ENCODE measurements at places on chromosomes 1 and 21. TPM values are rescaled to one million over a fixed set of nuclear protein-coding genes. Genes with fewer than 3 reads are reported as not detected.

DNA sequence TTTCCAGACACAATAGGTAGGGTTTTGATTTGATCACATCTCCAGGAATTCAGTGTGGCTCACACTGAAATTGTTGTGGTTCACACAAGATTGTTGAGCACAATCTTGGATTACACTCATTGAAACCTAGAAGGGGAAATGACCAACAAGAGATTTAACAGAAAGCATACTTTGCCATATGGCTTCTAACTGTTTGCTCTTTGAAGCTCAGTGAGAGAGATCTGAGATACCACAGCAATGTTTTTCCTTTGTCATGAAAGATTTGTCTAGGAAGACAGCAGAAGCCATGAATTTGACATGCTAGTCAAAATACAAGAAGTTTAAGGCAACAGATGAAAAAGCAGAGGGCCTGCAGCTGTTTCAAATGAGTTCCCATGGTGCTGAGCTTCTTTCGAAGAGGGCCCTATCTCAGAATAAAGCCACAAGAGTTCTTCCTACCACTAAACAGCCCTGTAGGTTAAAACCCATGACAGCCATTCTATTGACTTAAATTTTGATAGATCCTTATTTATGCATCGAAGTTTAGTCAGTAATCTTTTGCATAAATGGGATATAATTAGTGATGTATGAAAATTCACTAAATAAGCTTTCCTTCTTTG lies 650.4 kb downstream of the LTN1 start:
- DNase-seq = no peak

DNA sequence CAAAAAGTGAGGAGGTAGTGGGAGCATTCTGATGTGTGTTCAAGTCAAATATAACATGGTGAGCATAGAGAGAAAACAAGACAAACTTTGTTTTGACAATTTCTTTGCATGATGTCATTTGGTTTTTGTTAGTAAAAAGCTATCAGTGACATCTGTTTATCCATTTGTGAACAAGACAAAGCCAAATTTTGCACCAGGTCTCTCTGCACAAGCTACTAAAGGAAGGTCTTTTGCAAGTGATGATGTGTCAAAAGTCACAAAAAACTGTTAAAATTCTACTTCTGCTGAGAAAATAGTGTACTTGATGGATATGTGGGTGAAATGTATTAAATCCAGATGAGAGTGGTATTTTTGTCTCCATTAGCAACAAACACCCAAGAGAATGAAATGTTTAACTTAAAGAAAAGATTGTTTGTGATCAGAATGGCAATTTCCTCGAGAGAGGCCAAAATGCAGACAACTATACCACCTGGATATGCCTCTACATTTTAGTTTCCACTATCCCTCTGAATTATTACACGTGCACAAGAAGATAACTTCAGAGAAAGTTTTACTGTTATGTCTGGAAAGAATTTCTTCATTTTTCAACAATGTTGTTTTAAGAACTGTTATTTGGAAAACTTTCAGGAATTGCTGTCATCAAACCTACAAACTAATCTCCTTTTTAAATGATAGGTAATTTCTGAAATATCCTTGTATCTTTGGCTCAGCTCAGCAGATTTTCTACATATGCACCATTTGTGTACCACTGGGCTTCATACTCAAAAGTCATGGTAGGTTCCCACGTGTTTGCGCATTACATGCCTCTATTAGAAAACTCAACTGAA lies 807.4 kb upstream of the ADGRL2 start:
- DNase-seq = no peak

GRCh38 chr1:55536545-55536865 lies 321.3 kb upstream of the USP24 start:
- no peak for DNase-seq

DNA sequence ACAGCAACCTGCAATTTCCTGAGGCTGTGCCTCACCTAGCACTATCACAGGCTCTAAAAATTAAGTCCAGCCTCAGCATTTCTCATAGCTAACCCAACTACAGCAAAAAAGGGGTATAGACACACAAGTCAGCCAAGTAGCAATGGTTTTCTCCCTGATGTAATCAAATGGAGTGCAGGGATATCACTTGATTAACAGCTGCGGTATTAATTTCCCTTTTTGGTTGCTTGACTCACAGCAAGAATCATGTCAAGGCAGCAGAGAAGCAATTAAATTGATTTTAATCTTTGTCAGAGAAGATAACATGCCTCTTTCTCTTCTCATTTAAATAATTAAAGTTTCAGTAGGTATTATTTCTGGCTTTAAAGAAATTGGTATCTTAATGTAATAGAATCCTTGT lies 278.9 kb downstream of the RWDD3 start:
- DNase-seq = no peak

DNA sequence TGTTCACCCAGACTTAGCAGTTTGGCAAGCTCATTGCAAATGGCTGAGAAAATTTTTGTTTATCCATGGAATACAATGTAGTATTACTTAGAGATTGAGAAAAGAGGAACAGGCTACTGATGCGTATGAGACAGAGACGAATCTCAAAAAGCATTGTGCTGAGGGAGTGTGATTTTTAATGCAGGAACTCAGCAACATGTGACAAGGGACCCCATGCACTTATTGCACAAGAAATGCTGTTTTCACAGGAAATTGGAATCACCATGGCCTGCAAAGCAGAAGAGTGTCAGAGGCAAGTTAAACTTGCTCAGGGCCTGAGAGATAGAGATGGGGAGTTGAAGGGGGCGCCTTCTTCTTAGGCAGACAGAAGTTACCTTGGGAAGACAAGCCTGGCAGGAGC lies 32.6 kb upstream of the TLR5 start:
- DNase-seq = no peak

DNA sequence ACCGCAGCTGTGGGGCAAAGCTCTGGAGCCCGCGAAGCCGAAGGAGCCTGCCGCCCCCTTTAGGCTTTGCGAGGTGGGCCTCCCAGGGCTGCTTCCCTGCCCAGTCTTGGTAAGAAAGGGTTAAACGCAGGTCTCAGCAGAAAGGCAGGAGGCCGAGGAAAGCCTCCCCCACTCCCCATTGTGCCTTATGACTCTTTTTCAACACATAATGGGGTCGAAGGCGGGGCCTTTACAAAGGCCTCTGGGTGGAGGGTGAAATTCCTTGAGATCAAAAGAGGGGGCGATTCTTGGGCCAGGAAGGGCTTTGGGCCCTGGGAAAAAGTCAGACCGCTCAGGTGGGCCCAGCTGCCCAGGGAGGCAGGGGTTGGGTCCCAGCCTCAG lies 880 bp downstream of the ALPL start:
- DNase-seq = no peak

- DNase-seq = no peak
These were observed 577.2 kb upstream of the ZRANB2 start for GRCh38 chr1:71657891-71658679.

DNA sequence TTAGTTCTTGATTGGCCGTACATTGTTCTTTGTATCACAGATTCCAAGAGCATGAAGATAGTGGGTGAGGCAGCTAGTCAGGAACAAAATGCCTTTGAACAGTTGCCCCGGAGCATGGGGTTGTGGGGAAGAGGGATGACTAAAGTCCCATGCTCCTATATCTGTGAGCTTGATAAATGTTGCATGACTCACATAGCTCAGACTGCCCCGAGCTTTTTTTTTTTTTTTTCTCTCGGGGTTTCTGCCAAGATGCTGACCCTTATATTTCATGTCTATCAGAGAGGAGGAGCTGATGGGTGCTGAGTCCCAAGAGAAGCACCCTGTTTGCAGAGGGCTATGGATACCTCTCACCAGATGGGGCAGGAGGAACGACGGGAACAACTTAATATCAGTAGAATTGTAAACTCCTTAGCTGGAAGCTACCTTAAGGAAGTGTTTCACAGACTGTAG lies 40.6 kb downstream of the SRRM1 start:
- DNase-seq = no peak

DNA sequence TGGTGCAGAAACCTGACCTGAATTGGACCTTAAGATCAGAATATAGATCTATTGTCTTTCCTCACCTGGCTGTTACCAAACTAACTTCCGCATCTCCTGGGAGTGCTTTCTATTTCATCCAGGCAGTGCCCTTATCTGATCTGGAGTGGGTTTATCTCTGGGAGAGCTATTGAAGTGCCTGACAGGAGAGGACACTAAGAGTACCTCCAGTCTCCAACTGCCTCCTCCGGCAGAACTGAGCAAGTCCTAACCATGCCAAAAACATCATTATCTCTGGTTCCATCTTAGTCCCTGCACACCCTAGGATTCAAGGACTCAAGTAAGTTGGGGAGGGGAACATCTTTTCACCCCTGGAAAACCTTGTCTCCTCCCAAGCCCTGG lies 12.4 kb upstream of the KCNJ15 start:
- no peak for DNase-seq

- DNase-seq = no peak
These were observed 437.6 kb downstream of the TTLL7 start for GRCh38 chr1:83561346-83561745.

DNA sequence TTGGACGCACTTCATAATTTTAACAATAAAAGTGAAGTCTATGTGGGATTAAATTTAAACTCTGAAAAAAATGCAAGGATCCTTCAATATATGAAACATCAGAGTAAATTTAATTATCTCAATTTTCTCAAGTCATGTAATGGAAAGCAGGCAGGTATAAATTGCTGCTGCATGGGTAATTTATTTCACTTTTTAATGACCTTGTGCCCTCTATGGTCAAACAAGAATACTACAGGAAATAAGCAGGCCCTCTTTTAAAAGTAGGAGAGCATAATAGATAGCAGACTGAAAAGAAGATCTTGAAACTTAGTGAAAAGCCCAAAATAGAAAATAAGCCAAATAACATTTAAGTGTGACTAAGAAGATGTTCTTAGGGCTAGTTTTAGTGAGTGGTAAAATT lies 22.9 kb downstream of the BCAS2 start:
- no peak for DNase-seq

- no peak for DNase-seq
These were observed at the start of gene SH3BGR for GRCh38 chr21:39451332-39452206. Gene SH3BGR, plus strand, starts transcription at chr21:39451970. Its CDS starts 127 bp downstream, at chr21:39452097.

- no peak for DNase-seq
These were observed 137.0 kb downstream of the DENND1B start for GRCh38 chr1:197638316-197638715.

DNA sequence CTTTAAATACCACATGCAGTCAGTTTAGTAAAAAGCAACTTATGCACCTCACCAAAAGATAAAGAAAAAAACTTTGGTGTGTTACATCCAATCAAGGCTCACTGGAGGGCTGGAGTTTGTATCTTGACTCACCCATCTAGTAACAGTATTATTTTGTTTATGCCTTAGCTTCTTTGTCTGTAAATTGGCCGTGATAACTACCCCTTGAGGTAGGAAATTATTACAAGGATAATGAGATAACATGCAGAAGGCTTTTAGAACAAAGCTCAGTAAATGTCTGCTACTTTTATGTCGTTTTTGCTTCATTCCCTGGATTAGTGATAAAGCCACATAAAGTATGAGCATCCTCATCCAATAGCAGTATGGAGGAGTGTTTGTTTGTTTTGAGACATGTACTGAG lies 94.8 kb downstream of the ATP5PO start:
- DNase-seq = no peak

GRCh38 chr1:210412240-210412639 lies 83.5 kb downstream of the HHAT start:
- DNase-seq = no peak

DNA sequence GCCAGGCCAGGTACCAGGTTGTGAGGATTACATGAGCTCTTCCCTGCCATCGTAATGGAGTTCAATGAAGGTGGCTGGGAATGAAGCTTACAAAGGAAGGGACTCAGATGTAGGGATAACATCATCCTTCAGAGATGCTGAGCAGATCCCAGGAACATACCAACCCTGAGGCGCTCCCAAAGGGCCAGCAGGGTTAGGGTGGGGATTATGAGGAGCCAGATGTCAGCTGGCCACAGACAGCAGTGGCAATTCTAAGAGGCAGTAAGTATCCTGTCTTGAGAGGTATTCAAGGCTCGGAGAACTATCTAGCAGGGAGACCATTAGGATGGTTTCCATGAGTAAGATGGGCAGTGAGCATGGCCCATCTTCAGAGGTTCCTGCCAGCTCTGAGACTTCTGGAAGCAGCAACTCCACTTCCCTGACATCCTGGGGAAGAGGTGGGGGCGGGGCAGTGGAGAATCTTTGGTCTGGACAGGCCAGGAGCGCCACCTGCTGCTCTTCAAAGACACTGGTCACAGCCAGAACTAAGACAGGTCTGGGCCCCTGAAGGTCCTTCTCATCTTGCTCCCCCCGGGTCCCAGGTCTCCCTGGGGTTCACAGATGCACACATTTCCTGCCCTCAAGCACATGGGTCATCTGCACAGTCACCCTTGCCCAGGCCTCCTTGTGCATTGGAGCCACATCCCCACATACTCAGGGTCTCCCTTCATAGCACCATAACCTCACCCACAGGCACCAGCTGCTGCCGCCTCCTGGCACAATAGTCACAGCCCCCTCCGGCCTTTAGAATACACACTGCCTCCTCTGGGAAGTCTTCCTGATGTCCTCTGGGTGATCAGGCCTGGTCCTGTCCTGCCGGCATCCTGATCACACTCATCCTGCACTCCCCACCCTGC lies 2.7 kb upstream of the SDC3 start:
- DNase-seq = peak; percentile 83

GRCh38 chr21:40014394-40014793 lies 147.2 kb downstream of the PCP4 start:
- DNase-seq = no peak

- DNase-seq = no peak
These were observed 48.3 kb downstream of the ADGRL2 start for GRCh38 chr1:81848880-81849682.

The ZNF683 gene
- not detected for total RNA-seq

The HMCN1 gene
- total RNA-seq = 13.2 TPM

The TGFBR3 gene
- 22.2 TPM for total RNA-seq

The ASCL5 gene
- total RNA-seq = not detected

The FAAH gene
- total RNA-seq = 30.8 TPM

The LCE1C gene
- total RNA-seq = not detected

The ARHGEF16 gene
- 28.9 TPM for total RNA-seq

Data from type B pancreatic cell (in vitro differentiated cells).